Activated naive CD4-positive, alpha-beta T cell treated with anti-CD3 and anti-CD28 coated beads, Interleukin-2, amount 50 U/mL, for 72 hours (primary cell): ENCODE measurements at places on chromosomes 1 and 21.

- no peak for DNase-seq
Observed at GRCh38 chr1:198986036-198986435, 347.2 kb downstream of the PTPRC start.

DNA sequence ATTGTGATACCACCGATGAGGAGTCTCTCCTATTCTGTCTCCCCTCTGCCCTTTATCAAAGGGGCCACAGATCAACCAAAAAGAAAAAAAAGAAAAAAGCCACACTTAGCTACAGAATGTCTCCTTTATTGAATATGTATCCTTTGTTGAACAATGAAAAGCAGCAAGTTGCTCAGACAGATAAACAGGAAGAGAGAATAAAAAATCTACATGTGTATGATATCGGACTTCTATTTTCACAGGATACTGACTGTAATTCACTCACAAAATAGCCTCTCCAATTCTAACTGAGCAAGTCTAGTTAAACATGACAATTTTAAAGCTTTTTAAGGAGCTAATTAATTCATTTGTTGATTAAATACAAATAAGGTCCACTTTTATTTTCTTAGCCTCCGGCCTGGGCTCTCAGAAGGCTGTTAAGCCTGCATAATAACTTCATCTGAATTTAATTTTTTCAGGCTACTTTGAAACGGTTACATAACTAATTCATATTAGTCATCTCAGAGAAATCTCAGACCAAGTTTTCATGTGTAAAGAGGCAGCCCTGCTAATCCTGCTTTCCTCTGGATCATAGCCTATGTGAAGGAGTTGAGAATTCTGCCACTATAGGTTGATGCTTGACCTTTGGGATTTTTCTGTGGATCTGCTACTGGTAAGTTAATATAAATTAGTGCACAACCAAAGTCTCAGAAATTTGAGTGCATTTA lies 304.1 kb upstream of the NR5A2 start:
- no peak for DNase-seq

- no peak for DNase-seq
Observed at GRCh38 chr1:157517016-157517415, 35.3 kb downstream of the FCRL5 start.

DNA sequence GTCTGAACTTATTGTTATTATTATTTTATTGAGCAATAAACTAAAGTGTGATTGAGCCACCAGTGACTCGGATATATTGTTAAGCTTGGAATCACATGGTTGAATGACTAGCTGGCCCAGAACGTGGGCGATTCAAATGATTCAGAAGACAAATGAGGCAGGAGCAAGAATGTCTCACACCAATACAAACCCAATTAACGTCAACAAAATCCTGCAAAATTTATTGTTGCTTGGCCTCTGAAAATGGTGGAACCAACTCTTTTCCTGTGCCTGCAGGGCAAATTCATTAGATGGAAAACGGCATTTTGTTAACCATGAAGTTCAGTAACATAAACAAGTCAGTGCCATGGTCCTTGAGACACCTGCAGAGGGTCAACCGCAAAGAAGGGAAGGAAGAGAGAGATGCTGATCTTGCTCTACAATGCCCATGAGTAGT lies 482.0 kb downstream of the SETD4 start:
- DNase-seq, result no peak

- DNase-seq, result peak; percentile 54
Observed at GRCh38 chr1:161486806-161487741, 18.2 kb upstream of the FCGR2A start.

- DNase-seq, result no peak
Observed at GRCh38 chr1:56434025-56434424, 145.3 kb downstream of the PLPP3 start.

DNA sequence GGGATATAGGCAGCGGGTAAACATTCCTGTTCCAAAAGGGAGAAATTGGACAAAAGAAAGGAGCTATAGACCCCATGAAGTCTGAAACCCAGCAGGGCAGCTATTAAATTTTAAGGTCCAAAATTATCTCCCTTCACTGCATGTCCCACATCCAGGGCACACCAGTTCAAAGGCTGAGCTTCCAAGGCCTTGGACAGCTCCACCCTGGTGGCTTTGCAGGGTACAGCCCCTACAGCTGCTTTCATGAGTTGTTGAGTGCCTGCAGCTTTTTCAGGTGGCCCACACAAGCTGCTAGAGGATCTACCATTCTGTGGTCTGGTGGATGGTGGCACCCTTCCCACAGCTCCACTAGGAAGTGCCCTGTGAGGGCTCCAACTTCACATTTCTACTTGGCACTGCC lies 662.5 kb upstream of the PKN2 start:
- no peak for DNase-seq

DNA sequence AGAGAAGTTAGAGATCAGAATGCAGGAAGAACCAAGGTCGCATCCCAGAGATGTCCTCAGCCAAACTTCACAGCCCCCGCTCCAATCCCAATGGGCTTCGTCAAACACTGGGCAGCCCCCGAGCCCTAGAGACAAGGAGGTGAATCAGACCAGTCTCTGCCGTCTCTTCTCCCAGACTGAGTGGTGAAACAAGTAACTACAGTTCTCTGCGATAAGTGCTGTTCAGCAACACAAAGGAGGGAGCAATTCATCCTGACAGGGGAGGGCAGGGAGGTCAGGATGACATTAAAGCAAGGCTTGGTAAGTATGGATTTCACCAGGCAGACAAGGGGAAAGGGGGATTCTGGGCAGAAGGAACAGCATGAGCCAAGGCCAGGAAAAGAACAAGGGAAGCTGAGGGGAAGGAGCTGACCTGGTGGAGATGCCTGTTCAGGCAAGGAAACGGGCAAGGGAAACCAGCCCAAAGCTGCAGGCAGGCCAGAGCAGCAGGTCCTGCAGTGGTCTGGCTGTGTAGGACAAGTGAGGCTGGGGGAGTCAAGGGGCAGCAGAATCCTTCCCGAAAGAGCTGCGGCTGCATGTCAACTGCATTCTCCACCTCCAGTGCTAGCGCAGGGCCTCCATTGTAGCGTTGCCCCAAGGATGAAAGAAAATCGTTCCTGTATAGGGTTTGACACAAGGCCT lies 13.6 kb upstream of the ERI3 start:
- no peak for DNase-seq

DNA sequence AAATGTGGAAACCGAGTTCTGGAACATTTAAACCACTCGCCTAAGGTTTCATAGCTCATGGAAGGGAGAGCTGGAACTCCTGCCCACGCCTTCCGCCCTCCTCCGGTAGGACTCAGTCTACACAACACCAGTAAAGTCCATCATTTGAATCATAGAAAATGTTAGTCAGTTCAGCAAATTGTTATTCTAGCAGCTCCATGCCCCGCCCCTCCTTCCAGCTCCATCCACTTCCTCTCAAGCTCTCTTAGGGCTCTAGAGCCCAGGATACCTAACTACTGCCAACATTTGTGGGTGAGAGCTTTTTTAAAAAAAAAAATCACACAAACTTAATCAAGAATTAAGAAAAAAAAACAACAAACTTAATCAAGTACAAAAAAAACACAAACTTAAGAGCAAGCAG lies 121.8 kb downstream of the TBX15 start:
- no peak for DNase-seq

GRCh38 chr1:214328770-214329469 lies 48.0 kb downstream of the SMYD2 start:
- peak; percentile 65 for DNase-seq

DNA sequence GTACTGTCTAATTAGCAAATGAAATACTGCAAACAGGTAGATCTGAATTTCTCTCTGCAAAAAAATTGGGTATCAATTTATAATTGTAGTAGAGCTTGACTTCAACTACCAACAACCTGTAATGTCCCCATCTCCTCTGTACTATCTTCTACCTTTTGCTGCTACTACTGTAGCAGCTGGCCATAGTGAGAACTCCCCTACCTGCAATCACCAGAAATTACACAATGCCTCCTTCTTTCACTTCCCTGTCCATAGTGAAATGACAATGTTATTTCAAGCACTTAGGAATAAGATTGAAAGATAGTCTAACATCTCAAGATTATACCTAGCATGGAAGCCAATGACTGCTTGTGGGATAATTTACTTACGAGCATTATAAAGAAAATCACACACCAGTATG lies 100.4 kb downstream of the ACBD6 start:
- DNase-seq, result no peak

DNA sequence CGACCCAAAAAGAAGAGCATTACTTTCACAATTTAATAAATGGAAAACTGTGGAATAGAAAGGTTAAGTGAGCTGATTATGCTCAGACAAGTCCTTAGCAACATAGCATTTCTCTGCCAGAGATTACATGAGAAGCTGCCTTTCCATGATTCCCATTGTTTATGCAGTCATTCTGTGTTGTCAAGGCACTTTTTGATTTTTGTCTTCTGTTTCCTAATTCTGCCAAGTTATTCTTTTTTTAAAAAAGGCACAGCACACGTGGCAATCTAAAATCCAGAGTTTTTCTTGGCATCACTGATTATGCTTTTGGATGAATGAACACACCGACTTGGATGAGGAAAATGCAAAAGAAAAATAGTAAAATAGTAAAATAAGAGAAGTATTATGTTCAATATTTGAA lies 185.0 kb downstream of the RGS7 start:
- no peak for DNase-seq

- DNase-seq, result no peak
Observed at GRCh38 chr21:46621457-46622182, 13.9 kb upstream of the PRMT2 start.

GRCh38 chr1:193525411-193525810 lies 339.0 kb upstream of the B3GALT2 start:
- no peak for DNase-seq

DNA sequence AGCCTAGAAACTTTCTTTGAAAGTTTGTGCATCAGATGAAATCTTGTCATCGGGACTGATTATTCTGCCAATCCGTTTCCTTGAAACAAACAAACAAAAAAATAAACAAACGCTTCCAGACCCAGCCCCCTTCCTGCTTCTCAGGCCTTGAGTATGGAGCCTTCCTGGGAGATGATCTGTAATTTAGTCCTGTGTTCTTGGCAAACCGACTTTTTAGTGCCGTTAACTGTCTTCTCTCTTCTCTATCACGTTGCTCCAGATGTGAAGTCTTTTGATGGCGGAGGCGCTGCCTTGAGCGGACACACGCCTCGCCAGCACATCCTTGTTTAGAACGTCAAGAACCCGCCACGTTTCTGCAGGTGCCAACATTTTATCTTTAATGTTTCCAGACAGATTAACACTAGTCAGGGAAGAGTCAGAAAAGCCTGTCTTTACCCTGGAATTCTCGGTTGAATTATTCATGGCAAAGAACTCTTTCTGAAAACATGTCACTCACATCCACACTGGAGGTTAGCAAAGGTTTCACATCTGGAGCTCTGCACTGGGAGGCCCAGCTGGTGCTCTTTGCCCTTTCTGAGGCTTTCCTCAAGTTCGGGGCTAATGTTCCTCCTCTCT lies 265.7 kb upstream of the C1orf174 start:
- DNase-seq, result no peak

DNA sequence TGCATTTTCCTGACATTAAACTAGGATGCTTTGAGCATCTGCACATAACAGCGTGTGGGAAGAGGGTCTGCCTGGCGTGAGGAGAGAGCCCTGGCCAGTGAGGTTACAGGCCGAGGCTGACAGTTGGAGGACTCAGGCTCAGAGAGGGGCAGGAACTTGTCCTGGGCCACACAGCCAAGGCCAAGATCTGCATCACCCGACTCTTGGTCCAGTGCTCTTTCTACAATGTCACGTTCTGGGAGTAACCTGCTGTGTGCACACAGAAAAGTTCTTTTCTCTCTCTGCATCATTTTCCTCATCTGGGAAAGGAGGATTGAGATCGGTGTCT lies 42.8 kb upstream of the RUNX3 start:
- no peak for DNase-seq

DNA sequence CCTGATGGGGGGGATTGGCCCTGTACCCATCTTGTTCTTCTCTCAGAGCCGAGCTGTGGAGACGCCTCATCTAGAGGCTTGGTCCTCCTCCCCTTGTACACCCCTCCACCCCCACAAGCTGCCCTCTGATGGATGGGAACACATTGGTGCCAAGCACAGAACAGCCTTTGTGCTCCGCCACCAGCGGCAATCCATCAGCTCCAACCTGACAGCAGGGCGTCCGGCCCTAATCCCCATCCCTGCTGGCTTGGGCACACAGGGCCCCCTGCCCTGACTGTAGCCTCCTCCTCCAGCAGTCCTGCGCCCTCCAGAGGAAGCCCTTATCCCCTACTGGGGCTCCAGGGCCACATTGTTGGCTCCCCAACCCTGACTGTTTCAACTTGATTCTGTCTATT lies 3.8 kb upstream of the MYOG start:
- no peak for DNase-seq

DNA sequence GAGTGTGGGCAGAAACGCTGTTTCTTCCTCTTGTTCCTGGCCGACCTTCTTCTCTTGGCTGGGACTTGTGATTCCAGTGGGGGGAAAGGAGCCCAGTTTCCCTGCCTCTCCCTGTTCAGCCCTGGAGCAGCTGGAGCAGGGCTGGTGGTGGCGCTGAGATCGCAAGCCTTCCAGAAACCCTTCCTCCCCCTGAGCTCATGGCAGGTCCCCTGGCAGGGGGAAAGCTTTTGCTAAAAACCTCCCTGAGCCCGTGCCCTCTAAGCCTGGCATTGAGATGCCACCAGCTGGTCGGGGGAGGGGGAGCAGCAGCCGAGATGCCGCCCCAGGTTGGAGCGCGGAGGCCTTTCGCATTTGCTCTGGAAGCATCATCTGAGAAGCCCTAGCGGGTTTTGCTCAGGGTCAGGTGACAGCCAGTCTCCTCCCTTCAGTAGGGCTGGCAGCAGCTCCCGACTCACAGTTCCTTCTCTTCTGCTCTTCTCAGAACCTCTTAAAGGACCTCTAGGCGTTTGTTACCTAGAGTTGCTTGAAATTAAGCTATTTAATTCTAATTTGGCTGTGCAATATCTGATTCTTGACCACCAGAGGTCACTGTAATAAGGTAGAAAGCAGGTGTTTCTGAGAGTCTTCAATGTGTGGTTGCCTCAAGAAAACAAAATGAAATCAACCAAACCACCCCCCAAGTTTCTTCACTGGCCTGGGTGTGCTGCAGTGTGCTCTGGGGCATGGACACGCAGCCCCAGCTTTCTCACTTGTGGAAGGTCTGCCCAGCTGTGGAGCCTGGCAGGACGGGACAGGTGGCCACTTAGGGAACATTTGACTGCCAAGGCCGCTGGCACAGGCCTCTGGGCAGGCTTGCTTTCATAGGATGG lies 257.3 kb downstream of the CAMTA1 start:
- no peak for DNase-seq

- no peak for DNase-seq
Observed at GRCh38 chr1:215793180-215793579, 226.1 kb downstream of the KCTD3 start.

GRCh38 chr1:55204997-55205396 lies 10.2 kb downstream of the USP24 start:
- DNase-seq, result no peak

DNA sequence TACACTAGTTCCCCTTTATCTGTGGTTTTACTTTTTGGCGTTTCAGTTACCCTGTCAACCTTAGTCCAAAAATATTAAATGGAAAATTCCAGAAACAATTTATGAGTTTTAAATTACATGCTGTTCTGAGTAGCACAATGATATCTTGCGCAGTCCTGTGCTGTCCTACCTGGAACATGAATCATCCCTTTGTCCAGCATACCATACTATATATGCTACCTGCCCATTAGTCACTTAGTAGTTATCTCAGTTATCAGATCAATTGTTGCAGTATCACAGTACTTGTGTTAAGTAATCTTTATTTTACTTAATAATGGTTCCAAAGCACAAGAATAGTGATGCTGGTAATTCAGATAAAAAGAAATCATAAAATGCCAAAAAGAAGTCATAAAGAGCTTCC lies 52.7 kb downstream of the AGBL4 start:
- no peak for DNase-seq

- no peak for DNase-seq
Observed at GRCh38 chr1:236515443-236515958, 8.3 kb upstream of the LGALS8 start.

GRCh38 chr1:36653850-36654249 lies 171.1 kb upstream of the CSF3R start:
- no peak for DNase-seq
